COLO829 (cell line): ENCODE measurements at places on chromosomes 16 and 17.
A peak's percentile ranks its signal among the peaks of the same experiment; 100 is the strongest.

DNA sequence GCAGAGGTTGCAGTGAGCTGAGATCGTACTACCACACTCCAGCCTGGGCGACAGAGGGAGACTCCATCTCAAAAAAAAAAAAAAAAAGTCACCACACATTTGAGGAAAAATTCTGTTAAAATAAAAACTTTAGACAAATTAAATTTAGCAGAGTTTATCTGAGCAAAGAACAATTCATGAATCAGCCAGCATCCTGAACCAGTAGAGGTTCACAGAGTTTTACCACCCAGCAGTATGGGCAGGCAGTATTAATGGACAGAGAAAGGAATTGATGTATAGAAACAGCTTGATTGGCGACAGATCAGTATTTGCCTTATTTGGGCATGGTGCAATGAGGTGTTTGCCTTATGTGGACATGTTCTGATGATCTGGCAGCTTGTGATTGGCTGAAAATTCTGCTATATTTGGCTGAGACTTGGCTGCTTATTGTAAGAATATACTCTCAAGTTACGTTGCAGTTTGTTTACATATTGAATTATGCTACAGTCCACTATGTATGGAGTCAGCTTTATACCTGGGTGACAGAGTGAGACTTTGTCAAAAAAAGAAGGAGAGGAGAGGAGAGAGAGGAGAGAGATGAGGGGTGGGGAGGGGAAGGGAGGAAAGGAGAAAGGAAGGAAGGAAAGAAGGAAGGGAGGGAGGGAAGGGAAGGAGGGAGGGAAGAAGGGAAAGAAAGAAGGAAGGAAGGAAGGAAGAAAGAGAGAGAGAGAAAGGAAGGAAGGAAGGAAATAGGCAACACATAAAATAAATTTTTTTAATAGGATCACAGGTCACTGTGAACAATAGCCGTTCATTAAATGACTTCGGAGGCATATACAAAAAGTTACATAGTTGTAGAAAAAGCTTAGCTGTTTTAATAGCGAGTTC, 14.6 kb downstream of the ABCC3 start:
- DNase-seq = no peak

DNA sequence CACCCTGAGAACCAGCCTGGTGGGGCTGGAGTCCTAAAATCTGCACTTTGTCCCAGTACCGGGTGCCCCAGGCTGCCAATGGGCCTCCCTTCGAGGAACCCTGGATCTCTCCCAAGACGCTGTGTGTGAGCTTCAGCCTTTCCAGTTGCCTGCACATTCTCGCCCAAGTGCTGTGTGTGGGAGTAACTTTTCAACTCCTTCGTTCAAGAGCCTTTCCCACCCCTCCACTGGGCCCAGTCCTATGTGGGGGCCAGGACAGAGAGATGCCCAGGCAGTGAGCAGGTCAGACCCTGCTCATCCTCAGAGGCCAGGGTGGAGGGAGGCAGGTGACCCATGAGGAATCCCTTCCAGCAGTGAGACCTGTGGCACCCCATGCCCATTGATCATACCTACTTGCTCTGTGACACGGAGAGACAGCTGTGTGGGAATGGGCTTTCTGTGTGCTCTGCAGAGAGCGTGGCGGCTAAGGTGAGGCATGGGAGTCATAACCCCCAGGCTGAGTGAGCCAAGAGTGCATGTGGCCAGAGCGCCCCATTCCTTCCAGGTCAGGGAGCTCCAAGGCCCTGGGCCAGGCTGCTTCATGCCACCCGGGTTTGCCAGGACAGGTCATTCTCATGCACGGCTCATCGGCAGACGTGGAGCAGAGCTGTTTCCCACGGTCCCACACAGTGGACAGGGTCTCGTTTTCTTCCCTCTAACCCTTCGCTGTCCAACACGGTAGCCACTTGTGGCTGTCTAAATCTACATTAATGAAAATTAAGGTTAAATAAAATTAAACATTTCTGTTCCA, 154.4 kb downstream of the CLEC16A start:
- DNase-seq = no peak

- no peak for DNase-seq
Observed at GRCh38 chr17:73293031-73293430, 18.8 kb downstream of the CDC42EP4 start.

GRCh38 chr17:47286198-47286914, 32.7 kb downstream of the ITGB3 start:
- DNase-seq = no peak

GRCh38 chr17:7562208-7562605, 488 bp downstream of the SENP3 start:
- DNase-seq = no peak

DNA sequence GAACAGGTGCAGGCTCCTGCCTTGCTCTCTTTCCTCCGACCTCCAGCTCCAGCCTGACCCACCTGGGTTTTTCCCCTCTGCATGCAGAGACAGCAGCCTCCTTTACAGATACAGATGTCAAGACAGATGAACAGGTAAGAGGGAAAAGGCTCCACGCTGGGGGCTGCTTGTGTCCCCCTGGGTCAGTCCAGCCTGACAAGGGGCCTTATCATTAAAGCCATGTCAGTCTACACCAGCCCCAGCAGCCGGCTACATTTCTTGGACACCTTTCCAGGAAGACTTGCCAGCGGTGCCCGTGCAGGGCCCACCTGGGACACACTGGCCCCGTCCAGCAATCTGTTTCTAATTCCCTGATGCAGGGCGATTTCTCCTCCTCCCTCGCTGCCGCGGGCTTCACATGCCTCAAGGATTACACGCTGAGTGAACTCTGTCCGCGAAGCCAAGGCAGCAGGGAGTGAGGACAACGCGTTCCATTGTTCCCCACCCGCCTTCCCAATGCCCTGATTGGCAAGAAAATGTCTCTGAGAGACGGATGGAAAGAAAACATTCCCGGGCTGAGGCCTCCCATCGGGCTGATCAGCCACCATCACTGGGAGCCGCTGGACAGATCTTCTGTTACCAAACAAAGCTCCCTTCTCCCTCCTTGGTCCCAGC, 184.7 kb downstream of the C16orf95 start:
- peak; percentile 69 for DNase-seq

GRCh38 chr16:56414366-56414765, 11.0 kb downstream of the AMFR start:
- no peak for DNase-seq

DNA sequence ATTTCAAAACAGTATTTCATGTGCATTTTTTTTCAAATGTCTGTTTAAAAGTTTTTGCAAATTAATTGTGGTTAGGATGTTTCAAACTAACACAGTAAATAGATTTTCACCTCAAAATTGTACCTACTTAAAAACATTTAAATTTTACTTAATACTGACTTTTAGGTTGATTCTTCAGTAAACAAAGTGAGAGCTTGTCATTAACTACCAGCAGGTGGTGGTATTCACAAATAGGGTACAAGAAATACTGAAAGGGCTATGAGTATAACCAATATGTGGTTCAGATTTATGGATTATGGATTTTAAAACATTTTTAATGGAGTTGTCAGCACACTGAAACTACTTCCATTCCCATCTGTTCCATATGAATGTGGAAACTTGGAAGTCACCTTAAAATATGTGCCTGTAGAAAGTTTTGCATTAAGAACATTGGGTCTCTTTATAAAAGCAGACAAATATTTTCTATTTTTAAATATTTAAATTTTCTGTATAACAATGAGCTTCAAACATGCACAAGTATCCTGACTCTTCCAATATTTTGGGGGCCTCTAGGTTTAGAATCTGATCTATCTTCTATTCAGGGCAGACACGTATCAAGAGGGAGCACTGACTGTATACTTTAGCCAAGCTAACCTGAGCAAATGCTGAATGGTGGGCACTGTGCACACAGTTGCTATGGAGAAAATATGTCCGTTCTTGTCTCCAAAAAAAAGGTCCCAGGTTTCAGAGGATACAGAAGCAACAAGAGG, 155.6 kb downstream of the SNX11 start:
- DNase-seq = peak; percentile 51

DNA sequence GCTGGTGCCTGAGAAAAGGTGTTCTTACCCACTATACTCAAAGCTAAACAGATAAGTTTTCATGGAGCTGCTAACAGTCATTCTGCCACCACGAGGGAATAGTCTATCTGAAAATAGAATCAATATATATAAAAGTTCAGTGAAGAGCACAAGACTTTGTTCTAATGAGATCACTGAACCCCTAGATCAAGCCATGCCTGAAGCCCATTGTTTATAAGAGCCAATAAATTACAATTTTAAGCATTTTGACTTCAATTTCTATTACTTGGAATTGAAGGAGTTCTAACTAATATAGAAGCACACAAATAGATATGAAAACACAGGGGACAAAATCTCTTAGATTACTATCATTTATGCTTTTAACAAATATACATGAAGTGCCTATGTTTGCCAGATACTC, 24.4 kb upstream of the ERCC4 start:
- DNase-seq = no peak

DNA sequence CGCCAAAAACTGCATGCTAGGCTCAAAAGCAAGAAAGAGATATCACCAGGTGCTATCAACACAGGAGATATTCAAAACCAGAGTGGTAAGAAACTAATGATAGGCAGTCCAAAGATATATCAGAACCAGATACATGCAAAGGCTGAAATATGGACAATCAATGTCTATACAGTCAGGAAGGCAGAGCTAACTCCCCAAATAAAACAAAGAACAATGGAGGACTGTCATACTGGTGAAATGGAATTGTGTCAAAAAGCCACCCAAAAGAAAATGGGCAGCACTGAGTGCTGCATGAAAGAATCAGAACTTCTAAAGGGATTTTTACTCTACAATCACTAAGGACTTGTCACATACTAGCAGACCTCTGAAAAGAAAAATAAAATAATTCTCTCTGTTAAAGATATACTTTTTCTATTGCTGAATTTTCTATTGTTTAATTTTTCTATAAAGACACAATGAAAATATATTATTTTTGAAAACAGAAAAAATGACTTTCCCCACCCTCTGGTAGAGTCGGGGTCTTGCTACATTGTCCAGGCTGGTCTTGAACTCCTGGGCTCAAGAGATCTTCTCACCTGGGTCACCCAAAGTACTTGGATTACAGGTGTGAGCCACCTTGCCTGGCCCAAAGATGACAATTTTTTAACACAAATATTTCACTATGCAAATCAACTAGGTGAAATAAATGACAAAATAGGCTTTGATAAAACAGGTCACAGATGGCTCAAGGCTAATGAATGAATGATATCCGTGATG, 98.2 kb downstream of the USP32 start:
- no peak for DNase-seq
